ENCODE measurements at places on chromosomes 6 and 20.

DNA sequence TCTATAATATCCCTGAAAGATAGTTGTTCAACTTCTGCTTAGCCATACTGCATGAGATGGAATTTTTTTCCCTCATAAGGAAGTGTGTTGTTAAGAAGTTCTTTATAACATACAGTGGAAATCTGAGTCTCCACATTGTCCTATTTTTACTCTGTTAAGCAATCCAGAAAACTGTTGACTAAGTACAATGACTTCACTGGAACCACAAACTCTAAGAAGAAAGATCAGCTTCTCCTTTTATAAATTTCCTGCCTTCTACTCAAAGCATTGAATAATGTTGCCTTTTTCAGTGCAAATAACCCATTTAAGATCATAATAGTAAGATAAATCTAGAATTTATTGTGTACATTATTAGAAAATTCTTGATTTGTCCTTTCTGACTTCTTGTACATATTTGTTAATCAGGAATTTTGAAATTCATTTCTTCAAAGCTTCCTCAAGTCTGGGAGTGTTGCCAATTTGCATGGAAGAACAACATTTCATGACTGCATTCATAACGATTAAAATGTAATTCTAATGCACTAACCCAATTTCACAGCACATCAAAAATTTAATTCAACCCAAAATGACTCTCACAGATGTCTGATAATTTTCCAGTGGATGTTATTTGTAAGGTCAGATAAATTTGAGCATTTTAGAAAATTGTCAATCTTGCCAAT, 45.6 kb upstream of the ANKEF1 start:
- no peak for DNase-seq

GRCh38 chr6:106973836-106974335, 643 bp downstream of the CD24 start:
- DNase-seq: no peak

GRCh38 chr20:8815208-8815607, 253.7 kb upstream of the PLCB4 start:
- no peak for DNase-seq

- DNase-seq: no peak
These were observed 38.7 kb downstream of the UQCC2 start for GRCh38 chr6:33672808-33673207.

DNA sequence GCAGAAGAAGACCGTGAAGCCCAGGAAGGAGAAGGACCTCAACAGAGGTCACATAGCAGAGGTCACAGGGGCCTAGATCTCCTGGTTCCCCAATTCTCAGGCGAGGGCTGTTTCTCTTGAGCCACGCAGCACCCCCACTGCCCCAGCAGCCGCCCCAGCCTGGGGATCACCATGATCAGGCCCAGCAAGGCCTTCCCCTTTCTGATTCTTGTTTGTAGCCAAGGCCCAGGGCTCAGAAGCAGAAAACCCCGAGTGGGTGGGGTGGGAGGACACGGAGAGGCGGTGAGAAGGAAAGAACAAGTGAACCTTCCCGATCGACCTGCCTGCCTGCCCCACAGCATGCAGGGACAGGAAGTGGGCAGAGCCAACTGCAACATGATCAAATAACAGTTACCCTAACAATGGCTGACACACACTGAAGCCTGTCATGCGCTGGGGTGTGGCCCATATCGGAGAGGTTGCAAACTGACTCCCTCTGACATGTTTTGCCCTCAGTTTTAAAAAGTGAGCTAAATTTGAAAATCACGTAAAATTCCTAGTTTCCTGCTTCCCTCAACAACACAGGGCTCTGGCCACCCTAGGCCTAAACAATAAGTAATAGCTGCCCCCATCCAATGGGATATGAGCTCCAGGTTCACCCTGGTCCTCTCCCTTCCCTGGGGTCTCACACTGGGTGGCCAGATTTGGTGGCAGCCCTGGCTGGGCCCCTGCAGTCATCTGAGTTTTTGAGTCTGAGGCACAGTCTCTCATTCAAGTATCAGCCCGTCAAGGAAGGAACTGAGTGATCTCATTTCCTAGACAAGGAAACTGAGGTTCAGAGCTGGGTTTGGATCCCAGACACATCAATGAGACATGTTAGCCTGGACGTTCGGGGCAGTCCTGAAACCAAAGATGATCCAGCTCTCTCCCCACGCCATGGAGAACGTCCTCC, 6.5 kb downstream of the PEDS1 start:
- peak; percentile 29 for DNase-seq

DNA sequence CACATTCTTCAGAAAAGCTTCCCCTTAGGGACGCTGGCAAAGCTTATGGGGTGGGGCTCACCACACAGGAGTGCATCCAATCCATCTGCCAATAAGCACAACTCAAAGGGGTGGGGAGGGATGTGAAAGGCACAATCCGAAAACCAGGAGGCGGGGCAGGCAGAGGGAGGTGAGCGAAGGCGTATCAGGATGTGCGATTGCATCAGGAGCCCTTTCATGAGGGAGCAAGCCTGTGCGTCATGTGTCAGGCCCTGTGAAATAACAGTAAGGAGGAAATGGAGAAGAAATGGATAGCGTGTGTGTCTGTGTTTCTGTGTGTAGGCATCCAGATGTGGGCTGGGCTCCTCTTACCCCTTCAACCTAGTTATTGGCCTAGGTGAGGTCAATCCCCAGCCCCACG, 382.4 kb upstream of the CDH4 start:
- DNase-seq: no peak

- DNase-seq: no peak
These were observed 82.3 kb upstream of the KIF25 start for GRCh38 chr6:167915139-167915538.

DNA sequence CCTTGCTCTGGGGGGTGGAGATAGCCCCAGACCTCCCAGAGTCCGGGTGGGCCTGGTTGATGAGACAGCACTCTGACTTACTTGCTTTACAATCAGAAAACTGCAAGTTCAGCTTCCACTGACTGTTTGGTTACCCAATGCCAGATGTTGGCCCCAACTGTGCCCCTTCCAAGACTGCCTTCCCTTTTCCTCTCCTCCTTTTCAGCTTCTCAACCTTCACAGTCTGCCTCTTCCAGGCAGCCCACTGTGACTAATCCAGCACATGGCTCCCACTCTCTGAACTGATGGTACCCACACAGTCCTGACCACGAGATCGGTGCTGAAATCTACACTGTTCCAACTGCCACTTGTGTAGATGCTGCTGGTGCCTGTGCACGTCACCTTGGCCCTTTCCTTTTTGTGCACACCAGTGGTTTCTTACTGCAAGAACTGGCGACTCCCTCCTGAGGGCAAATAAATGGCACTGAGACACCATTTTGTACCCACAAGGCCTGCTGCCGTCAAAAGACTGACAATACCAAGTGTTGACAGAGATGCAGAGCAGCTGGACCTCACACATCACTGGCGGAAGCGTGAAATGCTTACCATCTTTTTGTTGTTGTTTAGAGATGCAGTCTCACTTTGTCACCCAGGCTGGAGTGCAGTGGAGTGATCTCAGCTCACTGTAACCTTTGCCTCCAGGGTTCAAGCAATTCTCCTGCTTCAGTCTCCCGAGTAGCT, 1.8 kb upstream of the ARFGAP1 start:
- no peak for DNase-seq

DNA sequence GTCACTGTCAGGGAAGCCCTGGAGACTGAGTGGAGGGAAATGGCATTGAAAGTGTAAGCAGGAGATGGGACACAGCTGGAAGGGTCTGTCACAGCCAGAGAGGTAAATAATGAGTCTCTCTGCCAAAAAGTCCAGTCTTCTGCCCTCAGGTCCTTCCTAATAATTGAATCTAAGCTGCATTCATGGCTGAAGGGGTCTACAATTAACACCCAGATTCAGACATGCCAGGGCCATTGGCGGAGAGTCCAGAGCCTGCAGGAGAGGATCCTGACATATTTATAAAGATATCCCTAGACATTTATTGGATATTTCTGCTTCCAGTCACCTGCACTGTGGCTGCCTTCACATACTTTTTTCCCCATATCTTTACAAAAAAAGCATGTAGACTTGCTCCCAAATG, 89.0 kb downstream of the LRFN2 start:
- no peak for DNase-seq

DNA sequence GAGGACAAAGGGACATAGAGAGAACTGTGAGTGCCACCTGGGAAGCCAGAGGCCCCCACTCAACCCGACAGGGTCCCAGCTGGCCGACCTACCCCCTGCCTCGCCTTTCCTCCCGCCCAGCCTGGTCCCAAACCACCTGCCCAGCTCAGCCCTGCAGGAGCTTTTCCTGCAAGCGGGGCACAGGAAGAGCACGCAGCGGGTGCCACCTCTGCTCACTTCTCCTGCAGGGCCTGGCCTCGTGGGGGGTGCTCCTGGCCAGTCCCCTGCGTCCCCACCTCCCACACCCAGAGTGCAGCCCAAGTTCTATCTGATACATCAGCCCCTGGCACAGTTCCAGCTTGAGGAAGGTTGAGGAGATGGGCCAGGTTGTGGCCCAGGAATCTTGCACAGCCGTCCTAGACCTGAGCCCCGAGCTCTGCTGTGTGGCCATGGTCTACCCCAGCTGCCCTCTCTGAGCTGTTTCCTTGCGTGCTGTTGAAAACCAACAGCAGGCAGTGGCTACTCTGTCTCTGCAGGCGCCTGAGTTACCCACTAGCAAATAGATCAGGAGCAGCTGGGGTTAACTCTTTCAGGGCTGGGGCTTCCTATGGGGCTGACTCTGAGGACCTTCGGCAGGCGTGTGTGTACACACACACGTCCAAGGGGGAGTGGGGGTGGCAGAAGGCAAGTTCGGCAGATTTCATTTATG, 1.7 kb downstream of the NECAB3 start:
- DNase-seq: no peak

GRCh38 chr6:90190752-90191395, 105.8 kb downstream of the BACH2 start:
- no peak for DNase-seq

DNA sequence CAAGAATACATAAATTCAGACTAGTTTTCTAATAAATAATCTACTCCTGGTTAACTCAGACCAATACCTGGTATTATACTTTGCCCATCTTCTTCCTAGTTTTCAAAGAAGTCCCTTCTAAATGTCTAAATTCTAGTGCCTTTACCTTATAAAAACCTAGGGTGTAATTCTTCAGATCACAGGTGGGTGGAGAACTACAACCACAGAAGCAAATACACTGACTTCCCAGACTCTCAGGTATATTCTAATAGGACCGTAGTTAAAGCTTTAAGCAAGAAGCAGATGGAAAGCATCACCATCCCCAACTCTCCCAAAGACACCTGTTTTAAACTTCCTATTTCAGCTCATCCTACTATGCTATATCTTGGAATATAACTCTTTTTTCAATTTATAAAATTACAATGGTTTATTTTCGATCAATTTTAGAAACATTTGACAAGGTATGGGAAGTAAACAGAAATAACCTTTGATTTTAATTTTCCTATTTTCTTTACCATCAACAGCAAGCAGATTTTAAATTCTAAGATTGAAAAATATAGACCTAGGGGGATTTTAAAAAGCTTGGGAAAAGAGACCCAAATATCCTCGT, 15.8 kb downstream of the MAN1A1 start:
- DNase-seq: no peak

DNA sequence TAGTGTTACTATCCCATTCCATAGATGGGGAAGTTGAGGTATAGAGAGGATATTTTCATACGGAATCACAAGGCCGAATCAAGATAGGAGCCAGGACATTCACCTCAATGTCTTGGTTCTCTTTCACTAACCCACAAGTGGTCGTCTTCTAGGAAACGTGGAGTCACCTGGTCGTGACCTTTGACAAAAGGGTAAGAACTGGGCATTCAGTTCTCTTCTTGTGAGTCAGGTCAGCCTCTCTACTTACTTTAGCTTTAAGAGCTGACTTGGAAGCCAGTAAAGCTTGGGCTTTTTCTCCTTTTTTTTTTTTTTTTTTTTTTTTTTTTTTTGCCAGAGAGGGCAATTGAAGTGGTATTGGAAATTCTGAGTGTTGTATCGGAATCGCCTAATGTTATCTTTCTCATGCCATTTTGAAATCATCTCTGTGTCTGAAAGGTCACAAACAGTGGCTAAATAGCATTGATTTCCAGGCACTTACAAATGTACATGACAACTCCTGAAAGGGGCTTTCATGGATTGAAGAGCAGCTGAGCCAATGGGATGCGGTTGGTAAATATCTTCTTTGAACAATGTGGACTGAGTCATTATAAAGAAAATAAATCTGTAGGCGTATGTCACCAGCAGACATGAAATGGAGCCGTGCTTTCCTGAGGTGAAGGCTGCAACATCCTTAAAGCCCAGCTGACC, 356.9 kb downstream of the KIF16B start:
- no peak for DNase-seq

DNA sequence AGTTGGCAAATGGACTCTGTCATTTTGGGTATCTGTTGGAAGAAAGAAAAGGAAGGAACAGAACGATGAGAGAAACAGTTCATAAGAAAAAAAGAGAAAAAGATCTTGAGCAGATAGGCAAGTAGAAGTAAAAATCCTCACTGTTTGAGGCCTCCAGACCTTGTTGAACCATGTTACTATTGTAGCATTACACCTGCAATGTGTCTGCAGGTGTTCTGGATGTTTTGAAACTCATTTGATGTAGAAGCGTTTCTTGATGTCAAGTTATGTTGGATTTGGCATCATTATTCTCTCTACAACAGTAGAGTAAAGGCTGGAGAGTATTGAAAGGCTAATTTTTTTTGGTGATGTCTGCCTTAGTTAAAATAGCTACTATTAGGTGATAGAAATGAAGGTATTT, 108.7 kb downstream of the CARMIL1 start:
- DNase-seq: no peak

- no peak for DNase-seq
These were observed 26.6 kb downstream of the FOXC1 start for GRCh38 chr6:1636272-1636825.

DNA sequence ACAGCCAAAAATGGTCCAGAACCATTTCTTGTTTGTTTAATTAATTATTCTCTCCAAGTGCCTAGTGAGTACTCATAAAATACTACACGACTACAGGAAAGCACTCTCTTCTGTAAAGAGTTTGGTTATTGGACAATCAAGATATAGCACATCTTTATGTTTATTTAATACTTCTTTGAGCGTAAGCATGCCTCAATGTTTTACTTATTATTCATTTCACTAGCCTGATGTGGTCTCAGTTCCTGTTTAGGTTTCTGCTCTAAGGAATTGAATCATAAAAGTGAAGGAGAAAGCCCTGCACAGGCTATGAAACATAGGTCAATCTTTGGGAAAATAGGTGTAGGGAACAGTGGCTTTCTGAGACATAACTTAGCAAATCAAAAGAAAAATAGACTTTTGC, 45.9 kb upstream of the AIG1 start:
- no peak for DNase-seq

- no peak for DNase-seq
These were observed 58.3 kb upstream of the XRN2 start for GRCh38 chr20:21244808-21245207.

GRCh38 chr6:24919056-24919892, 16.5 kb downstream of the RIPOR2 start:
- no peak for DNase-seq

Data from stimulated activated CD8-positive, alpha-beta memory T cell treated with anti-CD3 and anti-CD28 coated beads, Interleukin-15, amount 100 ng/mL, for 24 hours (primary cell).